ENCODE measurements at places on chromosomes 7 and 10. TPM values are rescaled to one million over a fixed set of nuclear protein-coding genes. Genes with fewer than 3 reads are reported as not detected.

POU6F2 gene
- total RNA-seq: not detected

TAS2R3 gene
- 0.73 TPM for total RNA-seq

RSPH10B gene
- 0.18 TPM for total RNA-seq

EBLN1 gene
- total RNA-seq: not detected

MAGI2 gene
- not detected for total RNA-seq

RBM20 gene
- 0.03 TPM for total RNA-seq

GPC2 gene
- 8.1 TPM for total RNA-seq

HOXA3 gene
- not detected for total RNA-seq

LRIT1 gene
- total RNA-seq: not detected

SLC26A3 gene
- total RNA-seq: not detected

NXPH1 gene
- not detected for total RNA-seq

CREB5 gene
- total RNA-seq: not detected

MSMB gene
- total RNA-seq: not detected

FHIP2A gene
- 15.2 TPM for total RNA-seq

FAM131B gene
- total RNA-seq: 2.4 TPM

CC2D2B gene
- total RNA-seq: 0.34 TPM

TRIM74 gene
- total RNA-seq: 1.4 TPM

LGI1 gene
- not detected for total RNA-seq

ERVW-1 gene
- not detected for total RNA-seq

SORCS1 gene
- total RNA-seq: not detected

SFTPA1 gene
- total RNA-seq: not detected

P4HA1 gene
- total RNA-seq: 38.9 TPM

ANKRD30A gene
- not detected for total RNA-seq

ACADSB gene
- 15.4 TPM for total RNA-seq

MYO3A gene
- not detected for total RNA-seq

LRRC18 gene
- total RNA-seq: not detected

RBP3 gene
- not detected for total RNA-seq

CD36 gene
- total RNA-seq: not detected

ZNF503 gene
- total RNA-seq: not detected

JAKMIP3 gene
- 0.08 TPM for total RNA-seq

TMEM236 gene
- not detected for total RNA-seq

SMO gene
- not detected for total RNA-seq

CLDN12 gene
- 2.6 TPM for total RNA-seq

OR13A1 gene
- not detected for total RNA-seq

AGR2 gene
- total RNA-seq: not detected

MALRD1 gene
- not detected for total RNA-seq

ENKUR gene
- not detected for total RNA-seq

TMEM229A gene
- not detected for total RNA-seq

SLC18A3 gene
- total RNA-seq: not detected

PDZD7 gene
- 0.50 TPM for total RNA-seq

EGFR gene
- total RNA-seq: not detected

POLR2J2 gene
- 20.6 TPM for total RNA-seq

PON1 gene
- not detected for total RNA-seq

ITIH5 gene
- total RNA-seq: not detected

GIMAP2 gene
- 82.9 TPM for total RNA-seq

PAPSS2 gene
- not detected for total RNA-seq

ZNF92 gene
- total RNA-seq: 17.3 TPM

LOXL4 gene
- not detected for total RNA-seq

FZD8 gene
- total RNA-seq: 0.24 TPM

UCMA gene
- total RNA-seq: not detected

PLEKHS1 gene
- total RNA-seq: not detected

EFCAB10 gene
- total RNA-seq: not detected

C10orf88 gene
- total RNA-seq: 12.7 TPM

ANKRD26 gene
- 12.8 TPM for total RNA-seq

DOCK1 gene
- not detected for total RNA-seq

ARMC10 gene
- total RNA-seq: 33.2 TPM

TAF3 gene
- total RNA-seq: 14.6 TPM

Data from activated CD8-positive, alpha-beta T cell treated with anti-CD3 and anti-CD28 coated beads, Interleukin-2, amount 10 ng/mL, durations not matched to agents 7 days and 5 days (primary cell).